ENCODE measurements at places on chromosomes 11 and 22.
A peak's percentile ranks its signal among the peaks of the same experiment; 100 is the strongest.

DNA sequence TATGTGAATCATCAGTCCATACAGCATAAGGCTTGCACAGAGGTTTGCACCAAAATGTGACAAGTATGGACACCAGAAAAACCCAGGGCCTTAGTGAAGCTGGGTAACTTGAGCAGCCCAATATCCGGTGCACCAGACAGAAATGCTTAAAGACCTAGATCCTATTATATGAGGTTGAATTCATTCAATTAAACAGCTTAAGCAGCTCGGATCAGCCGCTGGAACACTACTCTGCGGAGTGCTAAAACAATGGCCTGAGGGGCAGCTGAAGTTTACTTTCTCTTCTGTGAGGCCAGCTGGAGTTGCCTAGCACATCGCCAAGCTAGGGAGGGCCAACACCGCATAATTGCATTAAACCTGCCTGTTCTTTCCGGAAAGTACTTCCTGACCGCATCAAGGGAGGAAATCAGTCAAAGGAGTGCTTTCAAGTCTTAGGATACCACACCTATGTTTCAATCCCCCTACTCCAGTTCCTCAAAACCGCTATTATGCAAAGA lies 17.0 kb upstream of the FAM181B start:
- peak; percentile 14 for DNase-seq

- DNase-seq: no peak
These were observed 1.2 kb downstream of the AIP start for GRCh38 chr11:67483831-67484665.

DNA sequence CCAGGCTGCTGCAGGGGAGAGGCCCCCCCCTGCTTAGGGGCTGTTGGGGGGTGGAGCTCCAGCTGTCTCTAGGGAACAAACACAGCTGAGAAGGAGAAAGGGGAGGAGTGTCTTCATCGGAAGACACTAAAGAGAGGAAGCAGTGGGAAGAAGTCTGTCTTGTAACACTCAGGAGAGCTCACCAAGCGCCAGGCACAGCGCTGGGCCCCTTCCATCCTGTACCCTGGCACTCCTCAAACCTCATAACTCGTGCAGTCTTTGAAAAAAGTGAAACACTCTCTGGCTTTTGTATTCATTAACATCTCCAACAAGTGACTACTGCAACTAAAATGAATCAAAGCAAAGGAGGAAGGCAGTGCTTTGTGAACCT lies 67.4 kb upstream of the PRDM11 start:
- DNase-seq: no peak

- no peak for DNase-seq
These were observed 28.0 kb upstream of the RRAS2 start for GRCh38 chr11:14386895-14387480.

GRCh38 chr11:27635567-27636037 lies 64.7 kb downstream of the BDNF start:
- DNase-seq: no peak

DNA sequence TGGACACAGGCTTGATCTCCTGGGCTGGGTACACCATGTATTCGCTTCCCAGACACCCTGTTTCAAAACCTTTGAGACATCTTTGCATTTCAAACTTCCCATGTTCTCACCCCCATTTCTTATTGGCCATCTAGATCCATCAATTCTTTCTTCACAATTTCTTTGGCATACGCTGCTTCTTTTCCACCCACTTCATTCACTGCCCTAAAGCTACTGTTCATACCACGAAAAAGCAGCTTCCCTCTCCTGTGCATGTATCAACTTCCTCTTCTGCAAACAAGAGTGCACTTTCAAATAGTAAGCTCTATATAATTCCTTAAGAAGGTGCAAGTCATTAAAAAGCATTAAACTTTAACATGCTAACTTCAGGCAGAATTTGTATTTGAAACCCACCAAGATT lies 21.4 kb downstream of the UVRAG start:
- DNase-seq: no peak

DNA sequence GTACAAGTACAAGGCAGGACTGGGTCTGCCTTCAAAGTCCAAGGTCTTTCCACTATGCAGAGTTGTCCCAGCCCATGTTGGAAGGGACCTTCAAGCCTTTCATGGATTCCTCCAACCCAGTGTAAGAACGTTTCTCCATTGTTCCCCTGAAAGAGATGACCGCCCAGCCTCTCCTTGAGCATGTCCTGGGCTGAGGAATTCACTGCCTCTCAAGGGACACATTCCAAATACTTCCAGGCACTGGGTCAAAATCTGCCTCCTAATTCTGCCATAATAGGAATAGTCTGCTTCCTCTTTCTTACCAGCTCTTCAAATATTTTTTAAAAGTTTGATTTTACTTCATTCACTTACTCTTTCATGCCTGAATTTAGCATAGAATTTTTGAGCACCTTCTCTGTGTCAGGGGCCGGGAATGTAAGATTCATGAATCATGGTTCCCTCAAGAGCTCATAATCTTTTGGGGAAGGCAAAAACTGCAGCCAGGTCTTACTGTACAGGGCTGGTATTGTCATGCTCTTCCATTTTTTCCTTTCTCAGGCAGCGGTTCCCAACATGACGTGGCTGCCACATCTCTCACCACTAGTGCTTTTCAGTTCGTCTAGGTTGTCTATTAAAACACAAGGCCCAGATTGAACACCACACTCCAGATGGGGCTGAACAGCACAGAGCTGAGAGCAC lies 143.3 kb upstream of the TBCEL start:
- DNase-seq: no peak

Measured in KG1 (cell line).